ENCODE measurements at places on chromosomes 16 and 17.

- DNase-seq = no peak
These were observed 10.9 kb downstream of the HSPB9 start for GRCh38 chr17:42133461-42134041.

- peak; percentile 85 for DNase-seq
These were observed 881 bp upstream of the LLGL1 start for GRCh38 chr17:18224387-18225120.

- DNase-seq = no peak
These were observed 3.8 kb upstream of the ALKBH5 start for GRCh38 chr17:18179804-18180203.

GRCh38 chr17:59387351-59388068, 56.1 kb downstream of the YPEL2 start:
- DNase-seq = no peak

DNA sequence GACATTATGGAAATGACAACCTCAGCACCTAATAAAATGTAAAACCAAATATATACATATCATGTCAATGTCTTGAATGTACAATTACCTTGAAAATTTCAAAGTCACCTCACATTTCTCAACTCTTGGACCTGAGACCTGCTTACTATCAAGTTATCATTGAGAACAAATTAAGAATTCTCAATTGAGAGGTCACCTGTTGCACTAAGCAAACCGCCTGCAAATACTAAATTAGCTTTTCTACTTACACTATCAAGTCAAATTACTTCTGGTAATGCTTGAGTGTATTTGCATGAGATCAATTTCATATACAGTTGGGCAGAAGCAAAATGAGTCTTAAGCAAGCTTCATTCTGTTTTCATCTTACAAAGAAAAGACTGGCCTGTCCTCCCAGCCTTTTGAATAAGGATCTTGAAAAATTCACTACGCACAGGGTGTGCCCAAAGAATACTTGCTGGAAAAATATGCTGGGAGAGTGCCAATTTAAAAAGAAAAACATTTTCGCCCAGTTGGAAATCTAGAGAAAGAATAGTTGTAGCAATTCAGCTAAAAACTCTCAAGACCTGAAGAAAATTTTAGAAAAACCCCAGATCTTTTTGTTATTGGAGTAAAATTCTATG, 35.7 kb downstream of the KANSL1 start:
- DNase-seq = no peak

DNA sequence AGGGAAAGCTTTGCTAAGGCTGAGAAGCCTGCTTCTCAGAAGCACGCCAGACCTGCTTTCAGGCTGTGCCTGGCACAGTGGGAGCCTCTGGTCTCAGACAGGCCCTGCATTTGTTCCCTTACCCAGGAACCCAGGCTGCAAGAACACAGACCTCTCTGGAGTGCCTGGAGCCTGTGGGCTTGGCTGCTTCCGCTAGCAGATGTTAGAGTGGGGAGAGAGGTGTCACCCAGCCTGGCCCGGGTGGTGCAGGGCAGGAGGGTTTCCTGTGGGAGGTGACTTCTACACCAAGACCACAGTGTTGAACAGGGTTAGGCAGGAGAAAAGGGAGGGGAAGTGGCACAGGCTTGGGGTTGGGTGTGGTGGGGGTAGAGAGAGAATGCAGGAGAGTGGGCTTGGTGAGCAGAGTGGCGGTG, 35.8 kb upstream of the ADGRG1 start:
- no peak for DNase-seq

DNA sequence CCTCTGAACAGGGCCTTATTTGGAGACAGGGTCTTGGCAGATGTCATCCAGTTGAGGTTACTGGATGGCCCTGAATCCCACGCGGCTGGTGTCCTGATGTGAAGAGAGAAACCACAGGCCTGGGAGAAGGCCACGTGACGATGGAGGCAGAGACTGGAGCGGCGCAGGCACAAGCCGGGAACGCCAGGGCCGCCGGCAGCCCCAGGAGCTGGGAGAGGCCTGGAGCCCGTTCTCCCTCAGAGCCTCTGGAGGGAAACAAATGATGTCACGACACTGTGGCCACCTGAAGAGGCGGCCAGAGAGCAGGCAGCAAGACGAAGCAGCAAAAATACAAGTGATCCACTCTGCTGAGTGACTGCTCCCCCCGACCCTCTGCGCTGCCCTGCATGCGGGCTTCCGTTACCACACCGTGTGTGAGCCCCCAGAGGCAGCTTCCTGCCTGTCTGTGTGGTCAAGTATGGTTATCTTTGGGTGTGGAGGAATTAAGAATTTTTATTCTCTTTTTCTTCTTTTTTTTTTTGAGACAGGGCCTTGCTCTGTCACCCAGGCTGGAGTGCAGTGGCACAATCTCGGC, 11.6 kb downstream of the CD7 start:
- DNase-seq = no peak

DNA sequence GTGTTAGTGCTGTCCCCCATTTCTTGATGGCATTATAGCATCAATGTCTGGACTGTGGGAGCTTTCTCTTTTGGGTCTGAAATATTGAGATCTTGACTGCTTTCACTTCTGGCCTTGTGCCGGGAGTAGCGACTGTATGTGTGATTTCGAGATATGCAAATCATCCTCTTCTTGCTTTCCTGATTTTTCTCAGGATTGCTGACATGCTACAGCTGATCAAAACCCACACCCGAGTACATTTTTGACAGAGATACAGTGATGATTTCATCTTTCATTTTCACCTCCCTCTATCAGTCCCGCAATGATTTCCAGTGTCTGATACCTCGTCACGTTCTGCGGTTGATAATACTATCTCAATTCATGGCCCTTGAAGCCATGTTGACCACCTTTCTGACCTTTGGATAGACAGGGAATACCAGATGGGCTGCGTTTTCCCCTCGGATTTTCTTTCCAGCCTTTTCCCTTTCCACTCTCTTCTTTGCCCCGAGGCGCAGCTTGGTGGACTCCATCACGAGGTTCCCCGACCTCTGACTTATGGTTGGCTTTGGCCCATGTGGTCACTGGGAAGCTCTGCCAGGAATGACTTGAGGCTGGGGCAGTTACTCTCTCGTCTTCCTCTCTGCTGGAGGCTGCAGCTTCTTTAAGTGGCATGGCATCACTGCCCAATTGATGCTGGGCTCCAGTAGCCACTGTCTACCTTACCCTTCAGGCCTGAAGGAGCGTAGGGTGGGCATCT, 184.4 kb downstream of the SNX29 start:
- no peak for DNase-seq

GRCh38 chr17:35022536-35023063, 40.9 kb downstream of the RFFL start:
- no peak for DNase-seq

- DNase-seq = no peak
These were observed 18.8 kb upstream of the MMD start for GRCh38 chr17:55440391-55440790.

GRCh38 chr17:19642373-19642893, 6.1 kb upstream of the ALDH3A2 start:
- DNase-seq = no peak

GRCh38 chr17:57750109-57750871, 5.2 kb upstream of the CCDC182 start:
- no peak for DNase-seq

- no peak for DNase-seq
These were observed 18.7 kb upstream of the KRT24 start for GRCh38 chr17:40722241-40722640.

DNA sequence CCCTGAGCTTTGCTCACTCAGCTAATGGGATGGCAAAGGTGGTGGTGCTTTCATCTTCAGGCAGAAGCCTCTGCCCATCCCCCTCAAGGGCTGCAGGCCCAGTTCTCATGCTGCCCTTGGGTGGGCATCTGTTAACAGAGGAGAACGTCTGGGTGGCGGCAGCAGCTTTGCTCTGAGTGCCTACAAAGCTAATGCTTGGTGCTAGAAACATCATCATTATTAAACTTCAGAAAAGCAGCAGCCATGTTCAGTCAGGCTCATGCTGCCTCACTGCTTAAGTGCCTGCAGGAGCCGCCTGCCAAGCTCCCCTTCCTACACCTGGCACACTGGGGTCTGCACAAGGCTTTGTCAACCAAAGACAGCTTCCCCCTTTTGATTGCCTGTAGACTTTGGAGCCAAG, 5.7 kb upstream of the MAPK8IP3 start:
- DNase-seq = no peak

GRCh38 chr16:14309001-14309886, 238.1 kb downstream of the MRTFB start:
- DNase-seq = no peak

- no peak for DNase-seq
These were observed 34.0 kb downstream of the DGKE start for GRCh38 chr17:56867948-56868376.

- DNase-seq = no peak
These were observed 28.3 kb downstream of the G6PC1 start for GRCh38 chr17:42928714-42929496.

GRCh38 chr17:35821308-35821707, 12.0 kb downstream of the TAF15 start:
- DNase-seq = no peak

DNA sequence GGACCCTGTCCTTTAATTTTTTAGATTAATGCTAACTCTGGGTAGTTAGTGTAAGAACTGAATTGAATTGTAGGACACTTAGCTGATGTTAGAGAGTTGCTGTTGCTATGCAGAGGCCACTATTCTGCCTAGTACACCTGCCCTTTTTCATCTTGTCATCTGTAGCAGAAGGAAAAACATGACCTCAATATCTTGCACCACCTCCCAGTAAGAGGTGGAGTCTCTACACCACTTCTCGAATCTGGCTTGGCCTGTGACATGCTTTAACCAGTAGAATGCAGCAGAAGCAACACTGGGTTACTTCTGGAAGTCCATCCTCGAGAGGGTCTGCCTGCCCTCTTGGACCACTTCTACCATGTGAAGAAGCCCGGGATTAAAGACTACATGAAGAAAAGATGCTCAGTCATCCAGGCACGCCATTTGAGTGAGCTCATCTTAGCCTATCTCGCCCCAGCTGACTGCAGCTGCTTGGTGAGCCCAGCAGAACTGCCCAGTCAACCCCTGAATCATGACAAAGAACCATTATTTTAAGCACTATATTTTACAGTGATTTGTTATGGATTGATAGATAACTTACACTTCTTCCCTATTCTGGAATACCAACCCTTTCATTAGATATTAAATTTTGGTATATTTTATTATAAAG, 153.5 kb downstream of the MYO1D start:
- DNase-seq = no peak

DNA sequence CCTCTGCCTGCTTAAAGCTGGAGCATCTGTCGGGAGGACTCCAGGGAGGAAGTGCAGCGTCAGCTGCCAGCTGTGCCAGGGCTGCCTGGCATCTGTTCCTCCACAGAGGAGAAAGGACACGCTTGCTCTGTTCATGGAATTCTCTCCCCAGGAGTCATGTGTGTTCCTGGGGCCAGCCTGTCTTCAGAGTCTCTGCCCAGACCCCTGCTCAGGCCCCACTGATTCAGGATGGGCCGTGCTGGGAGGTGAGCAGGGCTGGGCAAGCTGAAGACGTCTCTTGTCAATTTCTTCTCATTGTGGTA, 24.2 kb downstream of the CRISPLD2 start:
- no peak for DNase-seq

- DNase-seq = no peak
These were observed 81.8 kb downstream of the VAT1L start for GRCh38 chr16:77869997-77870813.

- DNase-seq = no peak
These were observed 4.2 kb downstream of the RBFOX3 start for GRCh38 chr17:79606487-79607281.

- DNase-seq = no peak
These were observed 39.9 kb upstream of the SSTR5 start for GRCh38 chr16:1032607-1033006.

GRCh38 chr17:18102640-18103039, 5.9 kb upstream of the MYO15A start:
- DNase-seq = no peak

DNA sequence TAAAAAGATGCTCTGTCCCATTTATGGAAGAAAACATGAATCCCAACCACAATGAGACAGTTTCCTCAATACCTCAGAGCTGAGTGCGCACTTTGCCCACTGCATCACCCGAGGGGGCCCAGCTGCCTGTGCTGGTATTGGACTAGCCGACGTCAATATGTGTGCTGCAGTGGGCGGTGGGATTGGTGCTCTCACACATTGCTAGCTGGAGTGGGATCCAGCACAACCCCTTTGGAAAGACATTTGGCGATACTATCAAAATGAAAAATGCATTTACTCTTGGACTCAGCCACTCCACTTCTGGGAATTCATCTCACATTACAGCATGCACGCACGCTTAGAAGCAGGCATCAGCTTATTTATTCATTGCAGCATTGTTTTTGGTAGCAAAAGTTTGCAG, 289.2 kb upstream of the FOXF1 start:
- DNase-seq = no peak

DNA sequence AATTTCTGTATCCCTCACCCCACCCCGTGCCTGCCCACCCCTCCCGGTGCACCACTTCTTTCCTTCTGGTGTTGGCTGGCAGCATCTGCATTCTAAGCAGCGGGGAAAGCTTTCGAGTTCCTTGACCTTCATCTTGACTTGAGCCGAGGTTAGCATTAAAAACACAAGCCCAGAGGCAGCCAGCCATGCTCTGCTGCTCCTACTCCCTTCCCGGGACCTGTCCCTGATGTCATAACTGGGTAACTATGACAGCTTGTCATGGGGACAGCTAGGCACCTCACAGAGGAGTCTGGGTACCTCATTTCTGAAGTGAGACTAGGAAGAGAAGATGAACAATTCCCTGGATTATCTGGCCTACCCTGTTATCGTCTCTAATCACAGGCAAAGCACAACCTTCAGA, at the start of gene CFAP97D1:
Gene CFAP97D1 (plus strand): TSS at position 301 of the 400 bp plus-strand sequence. CDS start 28 bp downstream, at position 329.
- no peak for DNase-seq

- DNase-seq = no peak
These were observed 53.0 kb downstream of the NFAT5 start for GRCh38 chr16:69618721-69619120.

GRCh38 chr16:492211-492875, 35.2 kb upstream of the CAPN15 start:
- DNase-seq = no peak

GRCh38 chr17:57158795-57159194, 73.7 kb downstream of the AKAP1 start:
- no peak for DNase-seq

DNA sequence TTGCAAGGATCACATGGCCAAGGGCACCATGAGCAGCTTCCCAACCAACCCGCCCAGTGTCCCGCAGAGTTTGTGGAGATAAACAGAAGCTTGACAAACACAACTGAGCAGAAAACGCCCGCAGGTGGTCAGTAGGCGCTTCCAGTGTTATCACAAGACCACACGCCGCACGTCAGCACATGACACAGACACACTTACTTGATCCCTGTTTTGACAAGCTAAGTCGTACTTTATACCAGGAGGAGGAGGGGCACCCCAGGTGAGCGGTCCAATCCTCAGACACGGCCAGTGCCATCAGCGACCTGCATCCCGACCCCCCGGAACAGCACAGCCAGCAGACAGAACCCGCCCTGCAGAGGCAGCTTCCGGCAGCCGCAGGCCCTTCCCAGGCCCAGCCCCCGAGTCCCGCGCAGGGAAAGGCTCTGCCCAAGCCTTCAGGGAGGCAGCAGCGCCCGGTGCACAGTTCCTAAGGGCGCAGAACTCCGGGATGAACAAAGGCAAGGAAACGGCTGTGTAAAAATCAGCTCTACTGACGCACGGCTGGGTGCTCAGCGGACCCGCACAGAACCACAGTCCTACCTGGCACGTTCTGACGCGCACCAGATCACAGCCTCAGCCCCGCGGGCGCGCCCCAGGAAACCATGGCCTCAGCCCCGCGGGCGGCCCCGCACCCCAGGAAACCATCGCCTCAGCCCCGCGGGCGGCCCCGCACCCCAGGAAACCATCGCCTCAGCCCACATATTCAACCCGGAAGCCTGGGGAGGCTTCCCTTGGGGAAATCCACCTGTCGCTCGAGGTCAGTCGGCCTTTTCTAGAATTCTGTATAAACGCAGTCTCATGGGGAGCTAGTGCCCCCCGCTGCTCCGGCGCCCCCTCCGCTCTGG, 27.8 kb downstream of the AXIN1 start:
- no peak for DNase-seq
